ENCODE measurements at places on chromosomes 2 and 18.

DNA sequence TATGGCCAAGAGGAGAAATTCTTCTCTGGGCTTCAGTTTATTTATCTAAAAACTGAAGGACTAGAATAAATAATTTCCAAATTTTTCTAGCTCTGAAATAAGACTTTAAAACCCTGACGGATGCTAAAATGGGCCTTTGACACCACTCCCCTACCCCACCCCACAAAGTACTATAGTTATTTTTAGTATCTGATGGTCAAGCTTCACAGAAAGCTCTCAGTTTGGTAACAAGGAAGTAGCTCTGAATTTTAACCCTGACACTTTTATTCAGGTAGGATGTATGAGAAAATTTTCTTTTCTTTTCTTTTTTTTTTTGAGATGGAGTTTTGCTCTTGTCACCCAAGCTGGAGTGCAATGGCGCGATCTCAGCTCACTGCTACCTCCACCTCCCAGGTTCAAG, 2.4 kb downstream of the RBKS start:
- DNase-seq: no peak

DNA sequence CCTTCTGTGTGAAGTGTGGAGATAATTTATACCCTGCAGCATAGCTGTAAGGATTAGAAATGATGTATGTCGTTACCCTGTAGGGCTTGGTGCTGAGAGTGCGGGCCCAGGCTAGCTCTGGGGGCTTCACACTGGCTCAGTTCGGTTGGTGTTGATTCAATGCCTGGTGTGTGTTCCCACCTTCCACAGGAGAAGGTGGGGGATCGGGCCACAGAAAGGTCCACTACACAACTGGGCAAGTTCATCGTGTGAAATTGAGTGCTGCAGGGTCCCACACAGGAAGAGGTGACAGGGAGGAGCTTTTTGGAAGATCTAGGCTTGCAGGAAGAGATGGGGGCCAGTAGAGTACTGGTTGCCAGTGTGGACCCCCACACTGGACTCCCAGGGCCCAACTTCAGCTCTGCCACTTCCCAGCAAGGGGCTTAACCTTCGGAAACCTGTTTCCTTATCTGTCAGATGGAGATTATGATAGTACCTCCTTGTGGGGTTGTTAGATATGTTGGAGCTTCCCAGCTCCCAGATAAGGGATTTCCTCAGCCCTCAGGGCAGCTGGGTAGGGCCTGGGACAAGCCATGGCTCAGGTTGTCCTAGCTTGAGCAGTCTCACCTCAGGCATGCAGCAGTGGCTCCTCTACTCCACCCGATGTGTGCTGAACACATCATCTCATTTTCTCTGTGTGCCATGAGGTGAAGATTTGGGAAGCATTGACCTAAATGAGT, 71.5 kb downstream of the TMEM247 start:
- no peak for DNase-seq

DNA sequence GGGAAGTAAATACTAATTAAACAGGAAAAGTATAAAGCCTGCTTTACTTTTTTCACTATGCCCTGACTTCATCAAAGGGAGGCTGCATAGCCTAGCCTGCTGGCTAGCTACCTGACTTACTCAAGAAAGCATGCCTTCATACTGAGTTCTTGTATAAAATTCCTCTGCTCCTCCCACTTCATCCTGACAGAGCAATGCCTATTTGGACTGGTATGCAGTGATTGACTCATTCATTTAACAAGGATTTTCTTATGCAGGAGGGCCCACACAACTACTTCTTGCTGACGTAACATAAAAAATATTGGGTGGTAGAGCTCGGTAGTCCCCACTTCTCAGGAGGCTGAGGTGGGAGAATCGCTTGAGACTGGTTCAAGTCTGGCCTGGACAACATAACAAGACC, 70.5 kb downstream of the PRPF40A start:
- no peak for DNase-seq

DNA sequence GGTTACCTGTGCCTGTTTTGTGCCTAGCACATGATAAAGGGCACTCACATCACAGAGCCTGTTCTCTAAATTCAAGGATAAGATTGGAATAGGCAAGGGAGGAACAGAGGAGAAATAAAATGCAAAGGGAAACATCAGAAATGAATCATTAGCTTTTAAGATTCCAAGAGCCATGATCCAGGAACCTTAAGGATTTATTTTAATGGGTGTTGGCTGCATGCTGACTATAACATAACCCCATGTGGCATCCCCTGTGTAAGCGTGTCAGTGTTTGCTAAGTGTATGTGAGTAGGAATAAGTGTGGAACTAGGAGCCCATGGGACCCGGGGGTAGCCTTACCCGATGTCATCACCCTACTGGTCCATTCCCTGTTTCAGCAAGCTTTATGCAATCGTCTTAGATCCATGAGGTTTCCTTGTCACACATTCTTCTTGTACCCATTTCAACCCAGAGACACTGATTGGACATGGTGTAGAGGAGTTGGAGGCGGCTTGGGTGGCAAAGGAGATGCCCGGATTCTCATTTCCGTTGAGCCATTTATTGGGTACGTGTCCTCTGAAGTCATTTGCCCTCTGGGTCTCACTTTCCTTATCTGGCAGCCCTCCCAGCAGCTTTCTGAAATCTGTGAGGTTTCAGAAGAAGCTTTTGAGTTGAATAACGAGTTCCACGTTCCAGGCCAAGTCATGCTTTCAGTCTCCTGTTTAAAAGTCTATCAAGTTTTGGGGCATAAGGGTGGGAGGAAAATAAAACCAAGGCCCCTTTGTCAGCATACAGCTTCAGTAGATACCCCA, 117.0 kb downstream of the MGAT5 start:
- DNase-seq: no peak

- DNase-seq: no peak
Observed at GRCh38 chr18:31512203-31512764, 14.3 kb downstream of the DSG2 start.

DNA sequence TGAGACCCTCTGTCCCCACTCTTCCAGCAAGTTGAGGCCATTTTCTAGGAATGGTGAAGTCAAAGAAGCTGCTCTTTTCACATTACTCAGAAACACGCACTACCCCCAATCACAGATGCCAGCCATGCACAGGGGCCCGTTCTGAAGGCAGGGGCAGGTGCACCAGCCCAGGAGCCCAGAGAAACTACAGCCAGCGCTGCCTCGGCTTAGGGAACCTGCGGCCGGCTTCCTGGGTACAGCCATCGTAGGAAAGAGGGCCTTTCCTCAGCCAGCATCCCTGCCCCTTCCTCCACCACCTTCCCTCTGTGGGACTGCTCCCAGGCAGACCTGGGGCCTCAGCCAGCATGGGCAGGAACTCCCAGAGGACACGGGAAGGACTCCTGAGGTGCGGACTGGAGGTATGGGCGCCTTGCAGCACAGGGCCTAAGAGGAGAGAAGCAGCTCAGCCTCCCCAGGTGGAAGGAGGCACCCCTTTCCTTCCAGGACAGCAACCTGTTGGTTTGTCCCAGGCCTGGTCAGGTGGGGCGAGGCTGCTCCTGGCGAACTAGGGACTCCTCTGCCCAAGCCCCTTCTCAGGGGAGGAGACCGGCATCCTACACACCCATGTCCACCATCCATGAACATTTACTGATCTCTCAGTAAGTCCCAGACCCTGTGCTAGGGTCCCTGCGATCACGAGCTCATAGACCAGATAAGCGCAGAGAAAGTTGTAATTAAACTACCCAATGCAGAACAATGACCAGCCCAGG, 99.0 kb upstream of the ID2 start:
- no peak for DNase-seq

DNA sequence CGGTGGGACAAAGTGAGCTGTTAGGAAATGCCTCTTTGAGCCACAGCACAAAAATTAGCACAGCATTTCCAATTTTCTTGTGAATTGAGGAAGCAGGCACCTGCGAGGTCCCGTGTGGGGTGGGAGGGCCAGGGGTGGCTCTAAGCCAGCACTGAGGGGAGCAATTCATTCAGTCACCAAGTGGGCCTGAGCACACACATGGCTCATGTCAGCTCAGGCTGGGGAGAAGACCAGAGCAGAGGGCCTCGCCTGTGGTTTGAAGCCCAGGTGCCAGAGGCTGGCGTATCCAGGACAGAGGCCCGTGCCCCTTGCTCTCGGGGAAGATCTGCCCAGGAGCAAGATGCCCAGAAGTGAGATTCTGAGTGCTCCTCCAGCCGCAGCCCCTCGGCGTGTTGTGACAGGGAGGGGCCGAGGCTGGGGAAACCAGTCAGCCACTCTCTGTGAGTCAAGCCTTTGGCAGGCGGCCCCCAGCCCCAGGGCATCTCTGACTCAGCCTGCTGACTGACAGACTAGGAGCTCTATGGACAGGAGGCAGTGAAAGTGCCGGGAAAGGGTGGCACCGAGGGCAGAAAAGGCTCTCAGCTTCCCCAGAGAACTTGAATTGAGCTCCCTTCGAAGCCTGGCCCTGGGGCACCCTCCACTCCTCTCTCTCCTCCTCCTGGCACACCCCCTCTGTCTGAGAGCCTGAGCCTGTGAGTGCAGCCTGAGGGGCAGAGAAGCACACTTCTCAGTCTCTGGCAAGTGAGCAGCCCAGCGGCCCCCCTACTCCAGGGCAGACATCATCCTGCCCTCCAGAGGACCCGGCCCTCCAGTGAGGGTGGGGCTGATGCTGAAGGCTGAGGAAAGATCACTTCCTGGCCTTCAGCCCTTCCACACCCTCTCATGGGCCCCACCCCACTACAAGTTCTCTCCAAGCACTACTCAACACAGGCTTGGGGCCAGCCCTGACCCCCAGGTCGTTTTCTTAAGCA, 32.3 kb downstream of the CYP26B1 start:
- no peak for DNase-seq

- DNase-seq: no peak
Observed at GRCh38 chr2:163436963-163437362, 298.8 kb downstream of the FIGN start.

GRCh38 chr2:105607920-105608504, 136.7 kb upstream of the NCK2 start:
- no peak for DNase-seq

DNA sequence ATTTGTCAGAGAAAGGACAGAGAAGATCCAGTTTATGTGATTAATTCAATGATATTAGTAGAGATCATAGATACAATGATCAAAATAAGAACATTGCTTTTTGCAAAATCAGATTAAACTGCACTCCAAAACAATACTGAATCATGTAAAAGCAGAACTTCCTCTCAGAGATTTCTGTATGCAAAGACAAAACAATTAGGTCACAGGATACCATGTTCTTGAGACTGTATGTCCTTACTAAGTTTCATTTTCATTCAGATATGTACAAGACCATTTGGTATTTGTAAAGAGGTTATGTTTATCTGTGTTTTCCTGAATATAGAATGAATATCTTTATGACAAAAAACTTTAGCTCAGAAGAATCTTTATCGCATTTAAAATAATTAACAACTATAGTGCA, 161.8 kb downstream of the DLGAP1 start:
- DNase-seq: no peak

DNA sequence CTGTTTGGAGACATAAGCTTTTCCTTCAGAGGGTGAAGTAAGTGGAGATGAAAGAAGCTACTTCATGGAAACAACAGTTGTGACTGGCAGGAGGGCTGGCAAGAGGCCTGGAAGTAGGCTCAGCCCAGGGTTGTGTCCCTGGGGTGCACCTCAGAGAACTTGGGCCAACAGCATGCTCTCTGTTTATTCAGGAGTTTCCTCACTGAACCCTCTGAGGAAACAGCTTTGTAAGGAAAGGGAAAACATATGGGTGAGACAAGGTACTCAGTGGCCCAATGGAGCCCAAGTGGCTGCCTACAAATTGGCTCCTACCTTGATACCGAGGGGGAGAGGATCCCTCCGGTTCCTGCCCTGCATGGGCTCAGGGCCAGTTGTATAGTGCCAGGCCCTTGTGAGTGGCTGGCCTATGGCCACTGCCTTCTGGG, 115.5 kb upstream of the ITGA6 start:
- no peak for DNase-seq

GRCh38 chr2:69989441-69990105, 28.1 kb upstream of the ASPRV1 start:
- DNase-seq: no peak

DNA sequence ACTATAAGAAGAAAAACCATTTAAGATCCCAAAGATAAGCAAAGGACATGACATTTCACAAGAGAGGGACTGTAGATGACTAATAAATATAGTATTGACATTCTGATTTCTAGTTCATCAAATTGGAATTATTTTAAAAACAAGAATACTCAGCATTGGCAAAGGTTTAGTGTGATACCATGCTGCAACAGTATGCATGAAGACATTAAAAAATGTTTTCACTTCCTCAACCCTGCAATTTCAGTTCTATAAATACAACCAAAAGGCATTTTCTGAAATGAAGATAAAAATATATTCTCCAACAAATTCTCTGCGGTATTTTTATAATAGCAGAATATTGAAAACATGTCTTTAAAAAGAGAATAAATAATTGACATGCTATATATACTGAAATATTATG, 2.1 kb downstream of the C2orf81 start:
- no peak for DNase-seq

DNA sequence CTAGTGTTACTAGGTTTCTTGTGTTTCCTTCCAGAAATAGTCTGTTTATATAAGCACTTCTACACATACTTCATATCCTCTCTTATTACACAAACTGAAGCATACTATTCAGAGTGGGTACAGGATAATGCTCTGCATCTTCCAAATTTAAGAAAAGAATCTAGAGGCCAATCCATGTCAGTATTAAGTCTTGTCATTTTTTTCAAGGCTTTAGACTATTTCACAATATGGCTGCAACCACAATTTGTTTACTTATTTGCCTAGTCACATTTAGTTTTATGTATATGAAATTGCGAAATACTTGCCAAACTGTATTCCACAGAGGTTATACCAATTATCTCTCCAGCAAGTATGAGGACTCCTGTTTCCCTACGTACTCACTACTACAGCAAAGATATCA, 27.9 kb downstream of the IWS1 start:
- no peak for DNase-seq

GRCh38 chr2:3519255-3520205, at the start of gene ADI1:
Gene ADI1, minus strand, starts transcription at chr2:3519531. Its CDS starts 44 bp downstream, at chr2:3519487.
- peak; percentile 80 for DNase-seq

GRCh38 chr2:217992061-217992460, 10.7 kb downstream of the TNS1 start:
- no peak for DNase-seq

DNA sequence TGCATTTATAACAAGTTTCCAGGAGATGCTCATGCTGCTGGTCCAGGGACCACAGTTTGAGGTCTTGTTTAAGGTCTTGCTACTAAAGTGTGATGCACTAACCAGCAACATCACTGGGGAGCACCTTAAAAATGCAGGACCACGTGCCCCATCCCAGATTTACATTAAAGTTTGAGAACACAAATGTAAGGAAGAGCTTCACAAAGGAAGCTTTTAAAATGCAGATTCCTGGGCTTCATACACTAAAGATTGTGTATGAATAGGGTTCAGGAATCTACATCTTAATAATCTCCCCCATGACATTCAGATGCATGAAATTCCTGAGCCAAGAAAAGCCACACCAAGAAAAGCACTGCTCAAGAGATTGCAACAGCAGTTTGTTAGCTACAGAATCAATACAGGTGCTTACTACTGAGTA, 235.3 kb upstream of the TANK start:
- no peak for DNase-seq

Measured in NCI-H187 (cell line).